Retina (tissue), 1 donor: ENCODE measurements at places on chromosomes 7 and 10.
A peak's percentile ranks its signal among the peaks of the same experiment; 100 is the strongest.

- DNase-seq = no peak
These were observed 2.2 kb upstream of the GET4 start for GRCh38 chr7:874031-874749.

DNA sequence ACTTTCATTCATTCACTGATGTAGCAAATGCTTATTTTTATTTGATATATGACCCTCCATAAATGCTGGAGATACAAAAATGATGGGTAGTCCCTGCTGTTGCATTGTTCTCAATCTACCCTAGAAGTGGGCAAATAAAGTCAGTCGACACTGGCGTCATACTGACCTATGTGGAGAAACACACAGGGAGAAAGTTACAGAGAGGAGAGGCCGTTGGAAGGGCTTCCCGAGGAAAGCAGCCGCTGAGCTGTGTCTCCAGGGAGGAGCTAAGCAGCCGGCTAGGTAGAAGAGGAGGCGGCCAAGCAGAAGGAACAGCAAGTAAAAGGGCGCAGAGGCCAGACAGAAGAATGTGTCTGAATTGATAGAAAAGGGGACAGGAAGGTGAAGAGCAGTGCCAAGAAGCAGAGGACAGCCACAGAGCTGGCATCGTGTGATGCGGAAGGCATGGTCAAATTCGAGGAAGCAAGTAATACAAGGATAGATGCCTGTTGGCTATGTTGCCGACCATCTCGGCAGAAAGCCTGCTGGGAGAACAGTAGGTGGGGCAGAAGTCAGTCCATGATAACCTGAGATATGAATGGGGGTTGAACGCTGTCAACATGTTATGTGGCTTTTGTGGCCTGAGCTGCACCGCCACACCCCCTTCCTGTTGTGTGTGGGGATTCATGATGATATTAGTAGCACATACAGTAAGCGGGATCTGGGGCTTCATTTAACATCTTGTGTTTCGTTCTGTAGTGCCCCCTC is 25.9 kb downstream of the ST8SIA6 start:
- peak; percentile 60 for DNase-seq

DNA sequence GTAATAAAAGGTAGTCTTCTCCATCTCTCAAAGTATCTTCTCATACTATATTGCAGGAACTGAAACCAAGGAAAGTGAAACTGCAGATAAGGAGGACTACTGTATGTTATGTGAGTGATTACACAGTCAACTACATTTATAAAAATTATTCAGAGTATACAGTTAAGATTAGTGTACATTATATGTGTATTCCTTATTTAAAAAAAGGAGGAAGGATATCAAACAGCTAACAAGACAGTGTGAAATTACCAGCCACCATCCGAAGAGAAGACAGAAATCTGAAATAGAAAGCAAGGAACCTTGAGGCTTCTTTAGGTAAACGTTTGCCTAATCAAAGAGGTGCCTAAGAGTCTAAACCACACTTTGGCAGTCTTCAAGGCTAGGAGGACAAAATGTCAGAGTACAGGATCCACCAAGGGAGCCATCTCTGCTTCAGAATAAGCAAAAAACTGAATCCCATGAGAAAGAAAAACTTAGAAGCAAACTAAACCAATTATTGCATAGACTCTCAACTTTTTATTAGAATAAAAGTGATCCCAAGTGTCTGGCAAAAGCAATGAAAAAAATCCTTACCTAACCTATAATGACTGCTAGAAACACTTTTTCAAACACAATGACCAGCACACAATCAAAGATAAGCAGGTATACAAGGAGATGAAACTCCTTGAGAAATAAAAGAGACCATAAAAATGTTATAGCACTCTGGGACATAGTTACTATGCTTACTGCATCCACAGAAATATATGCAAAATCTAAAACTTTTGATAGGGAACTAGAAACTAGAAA is 6.4 kb downstream of the USP6NL start:
- DNase-seq = no peak

DNA sequence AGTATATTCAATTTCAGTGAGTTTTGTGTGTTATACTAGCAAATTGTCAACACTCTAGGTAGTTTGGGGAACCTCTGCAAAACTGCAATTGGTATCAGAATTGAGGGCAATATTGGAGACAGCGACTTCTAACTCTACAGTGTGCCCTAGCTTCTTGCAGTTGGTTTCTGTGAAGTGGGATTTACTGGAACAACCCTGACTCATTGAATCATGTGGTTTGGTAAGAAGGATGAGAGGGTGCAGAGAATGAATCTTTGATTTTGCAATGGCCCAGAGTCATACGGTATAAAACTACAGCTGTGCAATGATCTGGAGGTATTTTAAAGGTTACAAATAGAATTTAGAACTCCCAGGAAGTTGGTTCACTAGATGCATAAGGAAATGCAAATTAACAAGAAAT is 129.1 kb upstream of the PPP1R3A start:
- DNase-seq = no peak

GRCh38 chr7:139687211-139687954 is 90.4 kb downstream of the HIPK2 start:
- no peak for DNase-seq

DNA sequence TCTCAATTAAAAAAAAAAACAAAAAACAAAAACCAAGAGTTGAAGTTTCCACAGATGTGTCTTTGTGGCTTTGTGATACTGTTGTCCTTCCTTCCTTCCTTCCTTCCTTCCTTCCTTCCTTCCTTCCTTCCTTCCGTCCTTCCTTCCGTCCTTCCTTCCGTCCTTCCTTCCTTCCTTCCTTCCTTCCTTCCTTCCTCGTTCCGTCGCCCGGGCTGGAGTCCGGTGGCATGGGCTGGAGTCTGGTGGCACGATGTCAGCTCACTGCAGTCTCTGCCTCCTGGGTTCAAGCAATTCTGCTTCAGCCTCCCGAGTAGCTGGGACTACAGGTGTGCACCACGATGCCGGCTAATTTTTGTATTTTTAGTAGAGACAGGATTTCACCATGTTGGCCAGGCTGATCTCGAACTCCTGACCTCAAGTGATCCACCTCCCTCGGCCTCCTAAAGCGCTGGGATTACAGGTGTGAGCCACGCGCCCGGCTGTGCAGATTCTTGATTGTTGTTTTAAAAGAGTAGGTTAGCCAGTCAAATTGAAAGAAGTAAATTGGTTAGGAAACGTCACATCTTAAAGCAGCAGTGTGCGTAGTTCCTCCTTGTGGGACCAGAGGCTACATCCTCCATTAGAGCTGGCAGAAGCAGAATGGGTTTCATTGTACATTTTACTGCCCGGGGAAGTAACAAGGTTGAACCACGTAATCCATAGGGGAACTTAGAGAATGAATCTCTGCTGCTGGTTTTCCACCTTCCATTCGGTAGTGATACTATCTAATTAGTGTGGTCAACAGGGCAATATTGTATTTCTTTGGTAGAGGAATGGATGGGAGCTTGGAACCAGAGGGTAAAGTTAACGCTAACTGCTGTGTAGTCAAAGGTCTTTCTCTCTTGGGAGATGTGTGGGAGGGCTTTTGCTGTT is 20.6 kb downstream of the DNAJB6 start:
- DNase-seq = no peak

DNA sequence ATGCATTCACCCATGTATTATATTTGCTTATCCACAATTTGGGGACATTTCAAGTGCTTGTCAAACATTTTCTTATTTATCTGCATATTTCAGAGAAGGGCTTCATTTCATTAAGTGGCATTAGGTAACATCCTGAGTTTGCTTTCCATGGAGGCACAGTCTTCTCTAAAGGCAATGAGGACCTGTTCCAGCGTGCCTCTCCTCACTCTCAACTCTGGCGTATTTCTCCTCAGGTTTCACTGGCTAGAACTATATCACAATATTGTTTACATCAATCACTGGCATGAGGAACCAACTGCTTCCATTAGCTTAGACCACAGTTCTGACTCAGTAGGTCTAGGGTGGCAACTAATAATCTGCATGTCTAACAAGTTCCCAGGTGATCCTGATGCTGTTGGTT is 177.2 kb downstream of the TAX1BP1 start:
- DNase-seq = no peak

DNA sequence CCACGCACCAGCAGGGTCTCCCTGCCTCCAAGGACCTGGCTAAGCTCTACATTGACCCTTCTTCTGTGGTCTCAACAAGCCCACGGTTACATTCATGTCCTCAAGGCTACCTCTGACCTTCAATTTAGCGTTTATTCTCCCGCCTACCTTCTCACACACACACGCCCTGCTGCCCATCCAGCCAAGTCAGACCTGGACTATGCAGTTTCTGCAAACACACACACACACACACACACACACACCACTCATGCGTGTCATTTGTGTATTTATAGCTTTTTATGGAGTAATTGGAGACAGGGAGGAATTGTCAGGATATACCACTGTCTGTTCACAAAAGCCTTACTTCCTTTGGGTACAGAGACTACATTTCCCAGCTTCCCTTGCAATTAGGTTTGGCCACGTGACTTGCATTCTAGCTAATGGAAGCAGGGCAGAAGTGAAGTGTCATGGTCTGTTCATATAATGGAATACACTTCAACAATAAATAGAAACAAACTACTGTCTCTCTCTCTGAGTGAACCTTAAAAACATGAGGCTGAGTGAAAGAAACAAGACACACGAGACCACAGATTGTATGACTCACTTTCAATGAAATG is 53.8 kb upstream of the CPXM2 start:
- DNase-seq = no peak
